NCI-H1092 (cell line): ENCODE measurements at places on chromosomes 2 and 18.

DNA sequence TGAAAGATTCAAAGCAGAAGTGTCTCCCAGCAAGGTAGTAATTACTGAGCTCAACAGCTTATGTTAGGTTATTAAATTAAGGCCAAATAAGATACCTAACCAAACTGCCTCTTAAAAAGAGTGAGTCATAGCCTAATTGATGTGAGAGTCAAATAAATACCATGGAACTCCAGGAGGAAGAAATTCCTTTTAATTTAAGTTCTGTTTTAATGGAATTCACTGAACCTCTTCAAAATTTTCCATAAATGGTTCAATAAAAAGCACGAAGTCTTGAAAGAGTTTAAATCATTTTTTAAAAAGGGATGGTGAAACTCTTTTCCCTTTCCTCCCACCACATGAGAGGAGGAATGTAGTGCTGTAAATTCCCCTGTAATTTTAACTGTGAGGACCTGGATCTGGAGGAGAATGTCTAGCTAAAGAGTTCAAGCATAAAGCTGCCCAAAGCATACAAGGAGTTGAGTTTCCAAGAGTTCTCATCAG, 180.8 kb upstream of the MMADHC start:
- DNase-seq: no peak

- DNase-seq: no peak
Measured at GRCh38 chr2:157592948-157593347, 35.7 kb downstream of the ACVR1C start.

DNA sequence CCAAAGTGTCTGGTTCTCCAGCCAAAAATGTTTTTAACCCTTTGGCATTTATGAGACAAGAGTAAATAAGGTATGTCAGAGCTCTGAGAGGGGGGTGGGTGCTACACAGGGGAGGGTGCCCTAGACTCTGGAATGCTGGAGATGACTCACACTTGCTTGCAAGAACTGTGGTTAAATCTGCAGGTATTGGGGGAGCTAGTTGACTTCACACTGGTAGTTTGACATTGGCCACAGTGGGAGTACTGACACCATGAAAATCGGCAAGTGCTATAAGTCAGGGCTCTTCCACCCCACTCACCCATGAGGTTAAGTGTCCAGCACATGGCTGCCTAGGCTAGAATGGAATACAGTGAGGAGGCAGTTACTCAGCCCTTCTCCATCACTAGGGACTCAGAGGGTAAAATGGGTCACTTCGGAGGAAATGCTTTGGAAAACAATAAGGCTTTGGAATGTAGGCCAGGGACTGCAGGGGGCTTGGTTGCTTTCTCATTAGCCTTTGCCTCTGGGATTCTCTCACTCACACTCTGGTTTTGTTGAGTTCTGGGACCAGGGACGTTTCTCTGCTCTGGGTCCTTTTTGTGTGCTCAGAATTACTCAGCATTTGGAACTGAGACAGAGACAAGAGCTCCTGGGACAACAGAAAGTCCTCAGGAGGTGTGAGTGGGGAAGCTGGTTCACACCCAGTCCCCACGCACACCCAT, 91.6 kb downstream of the ACKR3 start:
- DNase-seq: no peak

GRCh38 chr2:9167718-9168657, 38.6 kb upstream of the ASAP2 start:
- DNase-seq: no peak

DNA sequence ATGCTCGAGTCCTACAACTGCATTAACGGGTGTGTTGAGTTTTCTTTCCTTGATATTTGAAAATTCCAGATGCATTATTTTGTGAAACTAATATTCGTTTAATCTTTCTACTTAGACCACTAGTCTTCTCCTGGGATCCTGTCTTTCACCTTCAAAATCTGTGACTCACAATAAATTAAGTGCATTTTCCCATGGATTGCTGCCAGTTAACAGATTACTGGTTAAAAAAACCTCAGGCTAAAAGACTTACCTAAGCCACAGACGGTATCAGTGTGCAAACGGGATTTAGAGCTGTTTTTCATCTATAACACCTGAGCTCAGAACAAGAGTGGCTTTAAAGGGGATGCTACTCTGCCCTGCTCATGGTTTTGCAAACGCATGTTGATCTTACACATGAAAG, 10.2 kb downstream of the FECH start:
- no peak for DNase-seq

DNA sequence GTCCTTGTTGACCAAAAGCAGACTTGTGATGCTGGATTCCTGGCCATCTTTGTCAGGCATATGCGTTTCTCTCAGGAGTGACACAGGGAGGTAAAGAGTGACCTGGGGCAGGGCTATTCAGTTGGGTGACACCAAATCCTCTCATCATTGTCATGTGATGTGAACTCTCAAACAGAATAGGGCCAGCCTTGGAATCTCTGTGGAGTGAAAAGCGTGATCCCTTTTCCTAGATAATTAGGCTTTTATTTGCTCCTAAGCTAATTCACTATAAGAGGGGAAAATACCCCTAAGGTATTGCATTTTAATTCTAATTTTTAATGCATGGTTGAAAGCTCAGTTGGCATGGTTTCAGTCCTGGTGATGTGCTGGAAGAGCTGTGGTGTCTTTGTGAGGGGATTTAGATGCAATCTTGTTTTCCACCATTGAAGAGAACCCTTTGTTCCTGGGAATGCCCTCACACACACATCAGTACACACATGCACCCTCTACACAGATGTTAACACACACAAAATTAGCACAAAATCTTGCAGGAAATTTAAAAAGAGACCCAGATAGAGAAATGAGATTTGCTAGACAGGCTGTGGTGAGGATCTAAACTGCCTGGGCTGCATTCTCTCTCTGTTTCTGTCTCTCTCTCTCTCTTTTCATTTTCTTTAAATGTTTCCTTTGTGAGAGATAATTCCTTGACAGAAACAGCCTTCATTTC, 349.9 kb downstream of the TSN start:
- no peak for DNase-seq

GRCh38 chr2:11031876-11032275, 120.1 kb downstream of the KCNF1 start:
- no peak for DNase-seq
